ENCODE measurements at places on chromosomes 11 and 22.

DNA sequence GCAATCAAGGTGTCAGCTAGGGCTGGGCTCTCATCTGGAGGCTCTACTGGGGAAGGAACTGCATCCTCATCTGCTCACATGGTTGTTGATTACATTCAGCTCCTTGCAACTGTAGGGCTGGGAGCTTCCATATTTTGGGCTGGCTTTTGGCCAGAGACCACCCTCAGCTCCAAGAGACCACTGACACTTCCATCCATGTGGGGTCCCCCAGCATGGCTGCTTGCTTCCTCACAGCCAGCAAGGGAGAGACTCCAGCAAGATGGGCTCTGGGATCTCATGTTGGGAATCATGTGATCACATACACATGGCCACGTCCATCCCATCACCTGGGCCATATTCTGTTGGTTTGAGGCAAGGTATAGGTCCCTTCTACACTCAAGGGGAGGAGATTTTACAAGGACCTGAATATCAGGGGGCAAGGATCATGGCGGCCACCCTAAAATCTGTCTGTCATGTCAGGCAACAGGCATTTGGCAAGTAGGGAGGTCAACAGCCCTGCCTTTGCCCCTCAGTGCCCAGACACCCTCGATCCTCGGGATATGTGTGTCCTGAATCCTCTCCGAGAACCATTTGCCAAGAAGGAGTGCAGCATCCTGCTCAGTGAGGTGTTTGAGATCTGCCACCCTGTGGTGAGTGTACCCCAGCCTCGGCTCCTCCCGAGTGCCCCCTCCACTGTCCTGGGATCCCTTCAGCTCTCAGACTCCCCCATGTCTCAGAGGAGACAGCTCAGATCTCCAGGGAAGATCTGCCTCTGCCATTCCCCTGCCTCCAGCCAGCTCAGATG, 48.7 kb downstream of the OTOG start:
- DNase-seq: no peak

GRCh38 chr11:130220311-130221035, 60.9 kb downstream of the ST14 start:
- DNase-seq: no peak

- DNase-seq: no peak
These were observed 784.2 kb upstream of the CCDC179 start for GRCh38 chr11:23644443-23644842.

GRCh38 chr22:48888466-48889208, 939.0 kb downstream of the BRD1 start:
- no peak for DNase-seq

GRCh38 chr11:2271077-2271326, 614 bp upstream of the ASCL2 start:
- DNase-seq: no peak

- no peak for DNase-seq
These were observed 43.6 kb upstream of the PRR5 start for GRCh38 chr22:44658311-44658953.

DNA sequence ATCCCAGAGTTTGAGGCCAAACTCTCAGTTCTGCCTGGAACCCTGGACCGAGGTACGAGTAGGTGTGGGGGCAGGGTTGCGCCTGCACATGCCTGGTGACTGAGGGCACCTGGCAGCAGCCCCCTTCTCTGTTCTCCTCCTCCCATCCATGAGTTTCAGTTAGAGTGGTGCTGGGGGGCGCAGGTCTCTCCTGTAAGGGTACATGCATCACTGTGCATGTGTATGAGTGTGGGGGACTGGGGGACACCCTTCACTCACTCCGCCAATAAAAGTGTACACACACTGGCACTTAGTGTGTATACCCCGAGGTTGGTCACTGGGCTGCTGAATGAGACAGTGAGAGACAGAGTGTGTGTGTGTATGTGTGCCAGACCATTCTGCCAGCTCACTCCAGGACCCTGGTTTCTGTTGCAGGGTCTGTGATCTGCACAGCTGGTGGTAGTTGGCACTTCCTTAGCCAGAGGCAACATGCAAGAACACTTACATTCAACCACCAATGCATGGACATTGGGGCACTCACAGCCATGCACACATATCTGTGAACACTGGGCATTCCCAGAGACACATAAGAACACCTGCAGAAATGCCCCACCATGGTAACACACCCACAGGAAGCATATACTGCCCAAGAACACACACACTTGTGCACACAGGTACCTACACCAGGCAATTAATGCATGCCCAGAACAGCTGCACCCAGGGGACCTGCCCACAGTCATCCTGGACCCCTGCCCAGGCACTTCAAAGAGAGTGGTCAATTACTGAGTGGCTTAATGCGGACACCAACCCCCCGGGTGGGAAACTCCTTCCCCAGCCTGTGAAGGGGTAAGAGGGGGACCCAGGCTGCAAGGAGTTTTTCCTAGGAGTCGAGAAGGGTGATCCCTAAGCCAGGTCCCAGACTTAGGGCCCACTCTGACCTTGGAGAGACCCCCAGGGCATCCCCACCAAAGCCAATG, 1.2 kb upstream of the NRXN2 start:
- DNase-seq: no peak

DNA sequence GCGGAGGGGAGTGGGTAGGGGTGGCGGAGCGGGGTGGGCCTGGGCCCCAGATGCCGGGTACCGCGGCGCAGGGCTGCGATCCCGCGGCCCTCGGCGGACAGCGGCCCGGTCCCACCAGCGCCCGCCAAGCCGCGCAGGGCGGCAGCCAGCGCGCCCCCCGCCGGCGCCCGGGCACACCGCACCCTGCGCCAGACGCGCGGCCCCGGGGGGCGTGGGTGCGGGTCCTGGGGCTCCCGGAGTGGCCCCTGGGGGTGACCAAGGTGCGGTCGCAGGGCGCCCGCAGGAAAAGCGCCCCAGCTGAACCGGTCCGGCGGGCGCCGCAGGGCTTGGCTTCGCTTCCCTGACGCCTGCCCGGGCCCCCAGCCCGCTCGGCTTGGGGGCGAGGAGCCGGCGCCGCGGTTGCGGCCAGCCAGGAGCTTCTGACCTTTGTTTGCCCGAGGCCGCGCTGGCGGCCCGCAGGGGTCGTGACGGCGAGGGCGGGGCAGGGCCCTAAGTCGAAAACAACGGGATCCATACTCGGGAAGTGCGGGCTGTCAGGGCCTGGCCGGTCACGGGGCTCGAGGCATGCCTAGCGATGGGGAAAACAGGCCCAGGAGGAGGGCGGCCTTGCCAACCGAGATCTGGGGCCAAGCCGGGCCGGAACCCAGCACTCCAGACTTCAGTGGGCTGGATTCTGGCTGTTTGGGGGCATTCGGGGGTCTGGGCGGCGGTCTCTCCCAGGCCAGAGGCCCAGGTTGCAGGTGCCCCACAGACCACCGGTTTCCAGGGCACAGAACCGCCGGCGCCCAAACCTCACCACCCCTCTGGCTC, 581 bp upstream of the AP5B1 start:
- DNase-seq: no peak

All from NCI-H146 (cell line).